ENCODE measurements at places on chromosomes 1 and 21.

GRCh38 chr1:245957427-245957826 lies 549.7 kb downstream of the SMYD3 start:
- DNase-seq, result no peak

DNA sequence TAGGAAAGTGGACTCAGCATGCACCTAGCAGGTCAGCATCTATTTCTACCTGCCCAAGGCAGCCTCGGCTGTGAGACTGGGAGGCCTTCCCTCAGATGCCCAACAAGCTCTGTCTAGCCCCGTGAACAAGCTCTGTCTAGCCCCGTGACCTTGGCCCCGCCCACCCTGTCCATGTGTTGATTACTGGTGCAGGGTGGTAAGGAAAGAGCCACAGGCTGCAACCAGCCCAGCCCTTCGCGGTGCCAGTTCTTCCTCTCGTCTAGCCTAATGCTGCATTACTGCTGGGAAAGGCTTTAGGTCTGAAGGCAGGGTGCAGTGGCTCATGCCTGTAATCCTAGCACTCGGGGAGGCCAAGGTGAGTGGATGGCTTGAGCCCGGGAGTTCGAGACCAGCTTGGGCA lies 2.2 kb downstream of the GPR153 start:
- DNase-seq, result no peak

- DNase-seq, result peak; percentile 31
Measured at GRCh38 chr1:228109962-228110488, 926 bp upstream of the MRPL55 start.

GRCh38 chr1:93111065-93111464 lies 32.0 kb downstream of the MTF2 start:
- no peak for DNase-seq

GRCh38 chr1:45275054-45275453 lies 51.6 kb upstream of the HPDL start:
- DNase-seq, result no peak

DNA sequence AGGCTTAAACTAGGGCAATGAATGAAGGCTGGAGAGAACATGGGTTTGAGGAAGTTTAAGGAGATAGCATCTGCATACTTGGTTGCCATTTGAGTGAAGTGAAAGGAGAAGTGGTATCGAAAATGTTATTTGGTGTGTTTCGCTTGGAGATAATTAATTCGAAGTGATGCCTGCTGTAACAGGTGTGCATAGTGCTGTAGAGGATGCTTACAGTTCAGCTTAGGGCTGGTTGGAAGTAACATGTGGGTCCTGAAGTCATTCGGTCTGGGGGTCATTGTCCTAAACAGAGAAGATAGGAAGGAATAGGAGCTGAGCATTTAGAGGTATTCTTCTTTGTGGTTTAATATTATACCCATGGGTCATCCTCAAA lies 301 bp upstream of the NUDT17 start:
- no peak for DNase-seq

- no peak for DNase-seq
Measured at GRCh38 chr21:42037516-42037915, 27.4 kb upstream of the ZBTB21 start.

GRCh38 chr1:42350086-42350485 lies 15.1 kb upstream of the FOXJ3 start:
- no peak for DNase-seq

GRCh38 chr1:116806245-116806644 lies 52.0 kb downstream of the CD2 start:
- DNase-seq, result no peak

GRCh38 chr1:85806236-85806965 lies 98.2 kb upstream of the ZNHIT6 start:
- no peak for DNase-seq

- DNase-seq, result no peak
Measured at GRCh38 chr1:191608367-191608766, 549.9 kb upstream of the RGS18 start.

GRCh38 chr1:170460001-170460400 lies 72.0 kb upstream of the GORAB start:
- DNase-seq, result no peak
